ENCODE measurements at places on chromosomes 2 and 18.

- no peak for DNase-seq
Measured at GRCh38 chr2:226609366-226609765, 190.3 kb downstream of the IRS1 start.

DNA sequence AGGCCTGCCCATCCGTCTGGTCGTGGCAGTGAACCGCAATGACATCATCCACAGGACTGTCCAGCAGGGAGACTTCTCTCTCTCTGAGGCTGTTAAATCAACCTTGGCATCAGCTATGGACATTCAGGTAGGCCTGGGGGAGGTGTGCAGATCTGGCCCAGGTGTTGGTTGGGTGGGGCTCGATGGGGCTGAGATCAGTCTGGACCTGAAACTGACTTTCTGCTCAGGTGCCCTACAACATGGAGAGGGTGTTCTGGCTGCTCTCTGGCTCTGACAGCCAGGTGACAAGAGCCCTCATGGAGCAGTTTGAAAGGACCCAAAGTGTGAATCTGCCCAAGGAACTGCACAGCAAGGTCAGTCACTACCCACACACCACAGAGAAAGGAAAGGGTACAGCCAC lies 12.6 kb downstream of the THNSL2 start:
- DNase-seq: no peak

GRCh38 chr2:68663371-68664156 lies 20.2 kb downstream of the PROKR1 start:
- DNase-seq: no peak

GRCh38 chr2:127392133-127392827 lies 4.5 kb upstream of the MAP3K2 start:
- DNase-seq: no peak

- DNase-seq: no peak
Measured at GRCh38 chr18:44778788-44779187, 98.1 kb downstream of the SETBP1 start.

DNA sequence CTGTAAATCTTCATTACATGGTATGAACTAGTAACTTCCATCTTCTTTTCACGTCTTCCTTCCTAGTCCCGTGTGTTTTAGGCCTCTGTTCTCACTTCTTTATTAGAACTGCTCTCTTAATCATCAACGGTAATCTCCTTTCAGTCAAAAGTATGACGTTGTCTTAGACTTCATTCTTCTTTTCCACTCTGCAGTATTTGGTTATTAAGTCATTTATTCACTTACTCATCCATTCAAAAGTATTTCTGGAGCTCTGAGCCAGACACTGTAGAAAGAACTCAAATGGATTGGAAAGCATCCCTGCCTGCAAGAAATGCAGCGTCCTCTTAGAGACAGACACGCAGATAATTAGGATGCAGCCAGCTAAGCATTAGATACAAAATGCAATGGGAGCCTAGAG lies 494.6 kb upstream of the NRP2 start:
- DNase-seq: no peak

DNA sequence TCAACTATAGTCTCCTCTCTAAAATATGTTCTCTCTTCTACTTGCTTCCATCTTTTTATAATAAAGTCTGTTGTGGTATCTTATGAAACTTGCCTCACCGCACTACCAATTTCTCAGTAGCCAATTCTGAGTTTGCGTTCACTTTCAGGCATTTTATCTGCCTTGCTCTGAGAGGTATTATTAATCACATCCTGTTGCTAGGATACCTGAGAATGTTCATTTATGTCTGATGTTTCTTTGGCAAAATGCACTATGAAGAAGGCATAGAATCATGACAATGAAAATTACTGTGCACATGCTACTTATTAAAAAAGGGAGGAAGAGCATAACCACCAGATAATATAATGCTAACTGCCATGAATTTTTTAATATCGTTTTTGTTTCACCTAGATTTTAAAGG lies 130.2 kb downstream of the CHST9 start:
- DNase-seq: no peak
